ENCODE measurements at places on chromosomes 12 and 14. TPM values are rescaled to one million over a fixed set of nuclear protein-coding genes. Genes with fewer than 3 reads are reported as not detected.

NPAS3 gene
- 0.72 TPM for total RNA-seq

GPRC5A gene
- total RNA-seq, result 4.7 TPM

GDF3 gene
- total RNA-seq, result not detected

VIPAS39 gene
- 34.0 TPM for total RNA-seq

- H3K4me3 ChIP-seq, result no peak overlapping the region
- DNase-seq, result no peak
- no peaks in the 10 kb centered on the region for H3K4me1 ChIP-seq
- no peaks in the 10 kb centered on the region for H3K36me3 ChIP-seq
- H3K27me3 ChIP-seq, result no peaks in the 10 kb centered on the region
Observed at GRCh38 chr12:39378341-39378740, 64.6 kb downstream of the KIF21A start.

DNA sequence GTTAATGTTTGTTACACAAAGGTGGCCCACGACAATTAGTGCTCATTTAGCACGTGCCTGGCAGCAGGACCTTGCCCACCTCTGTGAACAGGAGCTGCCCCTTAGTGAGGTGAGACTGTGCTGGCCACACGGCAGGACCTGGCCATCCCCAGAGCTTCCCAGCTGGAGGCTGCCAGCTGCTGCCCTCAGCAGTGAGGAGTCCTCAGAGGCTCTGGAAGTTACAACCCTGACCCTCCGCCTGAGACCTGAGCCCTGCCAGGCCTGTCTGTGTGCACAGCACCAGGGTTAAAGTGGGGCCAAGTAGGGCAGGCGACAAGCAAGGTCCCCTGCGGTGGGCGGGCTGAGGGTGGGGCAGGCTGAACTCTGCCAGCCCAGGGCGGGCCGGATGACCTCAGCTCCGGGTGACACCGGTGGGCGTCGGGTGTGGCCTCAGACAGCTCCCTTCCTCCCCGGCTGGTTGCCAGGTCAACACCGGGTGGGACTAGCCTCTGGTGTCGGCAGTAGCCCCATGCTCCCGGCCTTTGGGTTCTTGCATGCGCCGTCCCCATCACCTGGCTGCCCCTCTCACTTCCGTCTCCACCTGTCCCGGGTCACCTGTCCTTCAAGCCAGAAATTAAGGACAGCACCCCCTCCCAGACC lies 9.2 kb upstream of the LBHD2 start:
- no peaks in the 10 kb centered on the region for H3K36me3 ChIP-seq
- H3K4me1 ChIP-seq, result peaks cover 5% of the 10 kb centered on the region
- peak overlapping the region; percentile 67 for H3K4me3 ChIP-seq
- DNase-seq, result peak; percentile 88
- H3K27me3 ChIP-seq, result peaks cover 6% of the 10 kb centered on the region

- no peak for DNase-seq
- no peaks in the 10 kb centered on the region for H3K27me3 ChIP-seq
- H3K4me3 ChIP-seq, result no peak overlapping the region
- H3K27ac ChIP-seq, result no peak overlapping the region
Observed at GRCh38 chr12:24764712-24765111, 184.2 kb downstream of the BCAT1 start.

DNA sequence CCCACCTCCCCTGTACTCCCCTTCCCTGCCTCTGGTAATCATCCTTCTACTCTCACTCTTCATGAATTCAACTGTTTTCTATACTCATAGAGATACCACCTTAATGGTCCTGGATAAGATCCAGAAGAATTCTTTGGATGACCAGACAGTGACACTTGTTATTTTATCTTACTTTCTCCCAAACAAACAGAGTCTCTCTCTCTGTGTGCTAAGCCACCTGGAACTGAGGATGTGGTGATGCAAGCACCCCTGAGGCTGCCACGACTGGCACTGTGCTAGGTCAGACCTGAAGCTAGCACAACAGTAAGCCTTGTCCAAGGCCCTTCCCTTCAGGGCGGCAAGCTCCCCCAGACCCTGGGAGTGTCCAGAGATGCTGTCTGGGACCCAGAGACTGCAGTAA lies 250.2 kb downstream of the C12orf50 start:
- H3K4me1 ChIP-seq, result no peaks in the 10 kb centered on the region
- H3K27ac ChIP-seq, result no peak overlapping the region
- no peaks in the 10 kb centered on the region for H3K27me3 ChIP-seq
- H3K4me3 ChIP-seq, result no peak overlapping the region
- no peak for DNase-seq

DNA sequence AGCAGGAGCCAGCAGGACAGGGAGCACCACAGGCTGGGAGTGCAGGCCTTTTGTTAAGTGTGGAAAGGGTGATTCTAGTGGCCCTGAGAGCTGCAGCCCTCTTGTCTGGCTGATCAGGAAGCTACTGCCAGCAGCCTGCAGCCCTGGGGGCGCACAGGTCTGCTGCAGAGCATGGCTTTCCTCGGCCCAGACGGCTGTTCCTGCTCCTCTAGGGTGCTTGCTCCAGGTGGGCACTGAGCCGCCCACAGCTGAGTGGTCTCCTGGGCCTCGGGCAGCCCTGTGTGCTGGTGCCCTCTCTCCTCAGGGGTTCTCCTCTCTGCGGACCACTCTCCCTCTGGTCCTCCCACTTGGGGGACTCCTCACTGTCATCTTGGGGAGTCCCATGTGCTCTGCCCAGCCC lies 18.9 kb downstream of the CCDC88C start:
- no peak overlapping the region for H3K27ac ChIP-seq
- H3K36me3 ChIP-seq, result no peaks in the 10 kb centered on the region
- peaks cover 12% of the 10 kb centered on the region for H3K27me3 ChIP-seq
- H3K4me1 ChIP-seq, result no peaks in the 10 kb centered on the region
- no peak overlapping the region for H3K4me3 ChIP-seq
